Ammon's horn (tissue), 1 donor: ENCODE measurements at places on chromosomes 12 and 14.

DNA sequence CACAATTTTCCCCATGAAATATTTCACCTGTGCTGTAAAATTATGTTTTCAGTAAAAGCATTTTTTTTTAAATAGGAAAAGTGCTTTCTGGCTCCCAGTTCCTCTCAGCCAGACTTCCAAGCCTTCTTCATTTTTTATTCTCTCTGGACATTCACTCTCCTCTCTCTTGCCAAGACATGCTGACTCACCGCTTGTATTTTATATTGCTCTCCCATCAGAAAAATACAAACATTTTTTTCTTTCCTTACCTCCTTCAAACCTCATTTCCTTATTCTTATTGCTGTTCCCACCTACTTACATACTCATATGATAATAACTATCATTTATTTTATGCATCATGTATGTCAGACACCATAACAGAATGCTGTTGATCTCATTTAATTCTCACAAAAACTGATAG is 37.7 kb upstream of the ZNF641 start:
- no peak for DNase-seq

GRCh38 chr14:92122761-92123160 is 992 bp downstream of the CPSF2 start:
- DNase-seq: no peak

- no peak for DNase-seq
Measured at GRCh38 chr12:11431486-11431885, 36.1 kb upstream of the PRB2 start.

DNA sequence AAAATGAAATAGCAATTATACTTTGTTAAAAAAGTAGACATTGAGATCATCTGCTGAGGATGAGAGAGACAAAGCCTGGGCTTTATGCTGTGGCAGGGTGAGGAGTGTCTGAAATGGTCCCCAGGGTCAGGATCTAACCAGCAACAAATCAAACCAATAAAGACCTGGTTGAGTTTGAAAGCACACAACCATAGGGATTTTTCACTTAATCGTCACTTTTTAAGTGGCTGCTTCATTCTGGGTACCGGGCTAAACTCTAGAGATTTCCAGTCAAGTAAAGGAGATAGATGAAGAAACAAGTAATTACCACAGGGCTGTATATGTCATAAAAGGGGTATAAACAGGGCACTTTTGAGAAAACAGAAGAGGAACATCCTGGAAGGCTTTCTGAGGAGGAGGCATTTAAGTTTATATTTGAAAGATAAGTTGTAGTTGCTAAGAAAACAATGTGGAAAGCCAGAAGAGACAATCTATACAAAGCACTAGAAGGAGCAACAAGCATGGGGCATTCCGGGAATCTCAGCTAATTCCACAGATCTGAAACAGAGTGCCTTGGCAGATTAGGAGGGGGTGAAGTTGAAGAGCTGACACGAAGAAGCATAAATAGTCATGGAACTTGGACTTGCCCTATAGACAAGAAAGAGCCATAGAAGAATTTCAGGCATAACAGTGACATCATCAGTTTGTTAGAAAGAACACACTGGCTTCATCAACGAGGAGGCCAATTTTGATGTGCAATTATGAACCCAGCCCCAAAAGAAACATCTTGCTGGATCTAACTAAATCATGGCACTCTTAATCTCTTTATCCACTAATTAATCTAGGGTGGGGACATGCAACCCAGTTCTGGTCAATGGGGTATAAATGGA is 46.9 kb upstream of the FRS2 start:
- no peak for DNase-seq

- DNase-seq: no peak
Measured at GRCh38 chr12:58097741-58098140, 156.4 kb downstream of the ATP23 start.

GRCh38 chr12:103518899-103519298 is 23.1 kb upstream of the C12orf42 start:
- no peak for DNase-seq

DNA sequence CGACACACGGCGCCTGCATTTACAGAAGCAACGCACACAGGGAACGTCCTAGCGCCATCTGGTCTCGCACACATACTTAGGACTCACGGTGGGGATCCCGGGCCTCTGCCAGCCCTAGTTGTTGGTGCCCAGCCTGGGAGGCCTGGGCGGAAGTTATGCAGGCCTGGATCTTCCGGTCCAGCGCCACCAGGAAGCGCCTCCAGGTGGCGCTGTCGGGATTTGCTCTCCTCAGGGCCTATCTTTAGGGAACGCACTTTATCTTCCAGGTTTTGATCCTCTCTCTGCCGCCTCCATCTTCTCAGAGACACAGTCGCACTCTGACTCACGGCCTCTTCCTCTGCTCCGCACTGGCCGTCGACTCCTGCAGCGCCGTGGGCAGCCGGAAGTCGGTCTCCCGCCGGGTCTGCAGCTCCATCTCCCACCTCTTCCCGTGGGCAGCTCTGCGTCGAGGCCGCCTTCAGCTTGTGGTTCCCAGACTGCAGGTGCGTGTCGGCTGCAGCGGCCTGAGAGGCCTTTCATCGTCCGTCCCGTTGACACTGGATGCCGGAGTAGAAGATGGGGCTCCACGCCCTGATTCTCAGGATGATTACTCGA is 760.4 kb downstream of the TMEM121 start:
- DNase-seq: no peak

DNA sequence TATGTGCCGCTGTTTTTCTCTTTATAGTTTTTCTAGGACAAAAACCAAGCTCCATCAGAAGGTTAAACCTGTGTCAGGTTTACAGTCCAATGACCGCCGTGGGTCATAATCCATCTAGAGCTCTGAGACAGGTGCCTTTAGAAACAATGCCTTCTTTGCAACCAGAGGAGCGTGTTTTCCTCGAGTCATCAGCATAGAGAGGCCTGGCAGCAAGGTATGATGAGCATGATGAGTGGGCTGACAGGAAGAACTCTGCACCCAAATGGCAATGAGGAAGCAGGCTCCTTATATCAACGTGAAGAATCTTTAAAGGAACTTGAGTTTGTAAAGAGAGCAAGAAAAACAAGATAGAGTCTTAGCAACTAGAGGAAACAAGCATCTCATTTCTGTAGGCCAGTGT is 60.5 kb upstream of the NUDT4 start:
- no peak for DNase-seq

- peak; percentile 23 for DNase-seq
Measured at GRCh38 chr14:29461101-29461500, 466.5 kb downstream of the PRKD1 start.

GRCh38 chr12:55743406-55744339 is 751 bp downstream of the GDF11 start:
- peak; percentile 57 for DNase-seq

DNA sequence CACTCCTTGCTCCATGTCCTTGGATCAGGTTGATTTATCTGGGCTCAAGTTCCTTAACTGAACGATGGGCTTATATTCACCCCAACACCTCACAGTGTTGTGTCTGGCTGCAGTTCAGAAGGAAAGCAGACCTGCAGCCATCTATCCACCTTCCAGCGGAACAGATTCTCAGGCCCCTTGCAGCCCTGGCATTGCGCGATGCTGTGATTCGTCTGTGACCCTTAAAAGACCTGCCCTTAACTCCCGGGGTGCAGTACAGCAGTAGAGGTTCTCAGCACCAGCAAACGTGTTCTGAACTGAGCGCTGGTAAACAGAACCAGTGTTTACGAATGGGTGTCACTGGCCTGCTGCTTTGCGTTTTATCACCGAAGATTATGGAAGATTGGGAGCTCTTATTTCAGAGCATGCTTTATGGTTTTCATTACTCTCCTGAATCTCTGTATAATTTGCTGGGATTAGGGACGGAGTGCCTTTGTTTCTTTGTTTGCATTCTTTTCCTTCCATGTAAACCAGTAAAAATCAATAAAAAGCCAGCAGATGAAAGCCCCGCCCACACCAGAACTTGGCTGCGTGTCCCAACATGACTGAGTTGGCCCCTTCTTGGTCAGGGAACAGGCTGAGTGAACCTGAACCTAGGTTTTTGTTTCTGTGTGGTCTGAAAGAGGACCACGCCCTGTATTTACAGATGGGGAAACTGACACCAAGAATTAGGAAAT is 286.7 kb upstream of the CRY1 start:
- no peak for DNase-seq

DNA sequence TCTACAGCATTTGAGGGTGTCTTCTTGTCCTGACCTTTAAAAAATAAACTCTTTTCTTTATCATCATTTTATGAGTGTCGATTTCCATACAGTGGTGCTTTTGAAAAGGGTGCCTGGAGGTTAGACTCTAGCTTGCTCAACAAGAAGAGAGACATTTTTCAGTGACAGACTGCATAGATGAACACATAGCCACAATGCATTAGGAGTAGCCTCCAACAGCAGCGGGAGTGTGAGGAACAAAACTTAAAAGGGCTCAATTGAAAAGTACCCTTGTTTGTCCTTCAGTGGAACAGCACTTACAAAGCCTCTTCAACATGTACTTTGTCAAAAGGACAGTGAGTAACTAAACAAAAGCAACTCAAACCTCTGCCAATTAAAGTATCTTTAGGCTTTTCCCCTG is 119.3 kb downstream of the SOX5 start:
- DNase-seq: no peak

DNA sequence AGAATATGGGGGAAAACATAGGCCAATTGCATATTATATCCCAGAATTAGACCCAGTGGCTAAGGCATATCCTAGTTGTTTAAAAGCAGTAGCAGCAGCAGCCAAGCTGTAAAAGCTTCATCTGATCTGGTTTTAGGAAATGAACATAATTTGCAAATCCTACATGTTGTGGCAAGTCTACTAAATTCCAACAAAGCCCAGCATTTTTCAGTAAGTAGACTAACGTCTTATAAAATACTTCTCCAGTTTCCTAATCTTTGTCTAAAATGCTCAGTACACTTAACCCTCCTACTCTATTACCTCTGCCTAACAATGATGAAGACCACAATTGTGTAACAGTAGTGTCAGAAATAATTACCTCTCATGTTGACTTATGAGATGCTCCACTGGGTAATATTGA is 70.9 kb upstream of the RERGL start:
- no peak for DNase-seq

GRCh38 chr12:47899466-47899865 is 5.3 kb downstream of the VDR start:
- no peak for DNase-seq

- no peak for DNase-seq
Measured at GRCh38 chr12:115990241-115990640, 287.3 kb downstream of the MED13L start.

- DNase-seq: no peak
Measured at GRCh38 chr12:15225136-15225862, 4.1 kb upstream of the RERG start.

DNA sequence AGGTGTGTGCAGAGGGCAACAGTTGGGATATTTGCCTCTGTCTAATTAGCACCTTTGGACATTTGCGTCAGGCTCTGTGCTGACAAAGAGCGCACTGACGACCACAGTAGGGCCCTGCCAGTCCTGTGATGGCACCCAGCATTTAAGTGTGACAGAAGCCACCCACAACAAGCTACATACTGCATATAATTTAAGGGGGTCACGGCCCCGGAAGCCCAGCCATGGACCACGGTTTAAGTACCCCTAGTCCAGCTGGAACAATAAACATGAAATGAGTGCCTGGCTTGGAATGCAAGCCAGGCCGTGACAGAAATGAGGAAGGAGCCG is 16.8 kb upstream of the DYNC1H1 start:
- DNase-seq: no peak

- DNase-seq: no peak
Measured at GRCh38 chr12:46358791-46359666, 13.5 kb downstream of the SLC38A2 start.

GRCh38 chr14:100403802-100404365 is 80.7 kb downstream of the SLC25A47 start:
- DNase-seq: no peak

DNA sequence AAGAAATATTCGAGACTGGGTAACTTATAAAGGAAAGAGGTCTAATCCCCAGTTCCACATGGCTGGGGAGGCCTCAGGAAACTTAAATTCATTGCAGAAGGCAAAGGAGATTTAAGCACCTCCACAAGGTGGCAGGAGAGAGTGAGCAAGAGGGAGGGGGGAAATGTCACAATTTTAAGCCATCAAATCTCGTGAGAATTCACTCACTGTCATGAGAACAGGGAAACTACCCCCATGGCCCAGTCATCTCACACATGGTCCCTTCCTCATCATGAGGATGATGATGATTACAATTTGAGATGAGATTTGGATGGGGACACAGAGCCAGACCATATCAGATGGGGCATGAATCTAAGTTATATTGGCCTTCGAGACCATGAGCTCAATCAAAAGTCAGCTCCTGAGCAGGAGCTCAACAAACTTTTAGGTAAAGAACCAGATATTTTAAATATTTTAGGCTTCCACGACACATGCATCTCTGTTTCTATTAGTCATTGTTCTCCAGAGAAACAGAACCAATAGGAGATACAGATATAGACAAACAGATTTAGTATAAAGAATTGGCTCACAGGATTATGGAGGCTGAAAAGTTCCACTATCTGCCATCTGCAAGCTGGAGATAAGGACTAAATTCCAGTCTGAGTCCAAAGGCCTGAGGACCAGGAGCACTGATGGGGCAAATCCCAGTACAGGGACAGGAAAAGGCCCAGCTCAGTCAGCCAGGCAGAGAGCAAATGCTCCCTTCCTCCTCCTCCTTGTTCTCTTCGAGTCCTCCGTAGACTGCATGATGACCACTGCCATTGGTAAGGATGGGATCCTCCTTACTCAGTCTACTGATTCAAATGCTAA is 24.9 kb downstream of the DGLUCY start:
- no peak for DNase-seq

- no peak for DNase-seq
Measured at GRCh38 chr12:6228535-6229223, 28.5 kb downstream of the CD9 start.

GRCh38 chr14:24147761-24148428 is 597 bp downstream of the RNF31 start:
- no peak for DNase-seq

GRCh38 chr12:29662734-29663323 is 120.9 kb downstream of the TMTC1 start:
- DNase-seq: peak; percentile 38

DNA sequence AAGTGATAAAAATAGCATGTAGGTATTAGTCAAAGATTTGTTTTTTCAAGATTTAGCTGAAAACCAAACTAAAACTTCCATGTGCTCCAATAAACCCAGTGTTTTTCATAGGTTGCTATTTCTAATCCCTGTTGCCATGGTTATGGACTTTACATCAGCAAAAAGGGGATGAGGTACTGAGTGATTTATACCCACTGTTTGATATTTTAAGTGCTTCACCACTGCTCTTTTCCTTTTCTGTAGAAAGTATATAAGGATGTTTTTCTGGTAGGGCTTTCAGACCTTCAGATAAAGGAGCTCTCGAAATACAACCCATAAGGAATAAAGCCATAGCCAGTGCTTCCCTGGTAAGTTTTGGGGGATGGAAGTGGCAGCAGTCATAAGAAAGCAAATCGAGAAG is at the start of gene OTOGL:
Gene OTOGL, plus strand, starts transcription at position 279 of the 400 bp plus-strand sequence. CDS start 109,895 bp downstream, outside the sequence.
- no peak for DNase-seq

GRCh38 chr14:84282618-84283017 is 1247.3 kb upstream of the FLRT2 start:
- DNase-seq: no peak
